ENCODE measurements at places on chromosomes 2 and 18.

GRCh38 chr2:81675641-81676040, 1371.1 kb upstream of the LRRTM1 start:
- no peak for DNase-seq

DNA sequence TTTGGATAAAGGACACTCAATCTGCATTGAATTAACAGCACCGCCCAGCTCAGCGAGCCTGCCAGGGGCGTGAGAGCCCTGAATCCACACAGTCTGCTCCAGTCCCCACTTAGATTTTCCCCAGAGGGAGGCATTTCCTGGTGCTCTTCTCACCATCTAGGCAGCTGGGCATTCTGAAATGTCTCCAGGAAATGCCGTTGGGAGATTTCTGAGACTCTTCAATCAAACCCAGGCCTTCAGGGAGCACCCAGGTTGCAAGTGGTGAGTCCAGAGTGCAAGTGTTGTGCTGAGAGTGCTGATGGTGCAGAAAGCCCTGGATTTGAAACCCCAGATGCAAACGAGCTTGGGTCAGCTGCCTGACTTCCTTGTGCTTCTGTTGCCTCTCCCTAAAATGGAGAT, 23.4 kb upstream of the TMEM37 start:
- DNase-seq: no peak

GRCh38 chr2:132446444-132446843, 29.8 kb downstream of the GPR39 start:
- no peak for DNase-seq

GRCh38 chr2:217327953-217328621, 468.2 kb upstream of the TNP1 start:
- no peak for DNase-seq

- DNase-seq: no peak
Observed at GRCh38 chr2:200471324-200471848, 38.5 kb downstream of the KCTD18 start.

Data from stimulated activated CD8-positive, alpha-beta memory T cell treated with anti-CD3 and anti-CD28 coated beads, Interleukin-4, amount 100 ng/mL, for 1 hour (primary cell).